ENCODE measurements at places on chromosomes 16 and 17.
A peak's percentile ranks its signal among the peaks of the same experiment; 100 is the strongest.

- DNase-seq, result no peak
Measured at GRCh38 chr17:19621697-19622096, 26.9 kb upstream of the ALDH3A2 start.

GRCh38 chr17:56184650-56185049, 31.4 kb downstream of the ANKFN1 start:
- no peak for DNase-seq

DNA sequence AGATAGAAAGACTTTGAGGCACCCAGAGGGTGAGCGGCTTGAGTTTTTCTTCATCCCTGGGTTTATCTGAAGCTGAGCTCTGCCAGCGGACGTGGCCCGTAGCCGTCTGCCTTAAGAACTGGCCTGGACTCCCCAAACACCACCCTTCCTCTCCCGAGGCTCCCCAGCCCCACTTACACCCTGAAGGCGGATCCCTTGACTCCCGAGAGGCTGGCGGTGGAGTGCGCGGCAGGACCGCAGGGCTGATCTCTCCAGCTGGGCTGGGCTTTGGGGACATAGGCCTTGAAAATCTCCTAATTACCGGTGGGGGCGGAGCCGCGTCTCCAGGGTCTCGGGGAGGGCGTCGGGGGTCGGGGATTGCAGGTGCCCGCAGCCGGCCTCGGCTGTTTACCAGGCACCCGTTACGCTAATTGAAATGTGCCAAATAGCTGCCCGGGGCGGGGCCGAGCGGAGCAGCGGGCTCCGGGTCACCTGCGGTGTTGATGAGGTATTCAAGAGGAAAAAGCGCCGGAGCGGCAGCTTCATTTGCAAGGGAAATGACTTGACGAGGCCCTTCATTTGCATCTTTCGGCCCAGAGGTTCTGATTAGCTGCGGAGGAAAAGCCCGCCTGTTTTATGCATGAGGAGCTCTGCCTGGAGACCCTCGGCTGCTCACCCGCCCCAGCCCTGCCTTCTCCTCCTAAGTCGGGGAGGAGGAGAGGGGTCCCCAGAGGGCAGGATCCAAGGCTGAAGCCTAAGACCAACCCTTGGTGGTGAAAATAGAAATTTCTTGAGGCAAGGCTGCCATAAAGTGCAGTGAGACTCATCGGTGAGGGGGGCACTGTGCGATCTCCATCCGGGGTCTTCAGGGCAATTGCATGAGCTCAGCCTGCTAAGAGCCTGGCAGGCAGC, 100.7 kb downstream of the MGAT5B start:
- no peak for DNase-seq

DNA sequence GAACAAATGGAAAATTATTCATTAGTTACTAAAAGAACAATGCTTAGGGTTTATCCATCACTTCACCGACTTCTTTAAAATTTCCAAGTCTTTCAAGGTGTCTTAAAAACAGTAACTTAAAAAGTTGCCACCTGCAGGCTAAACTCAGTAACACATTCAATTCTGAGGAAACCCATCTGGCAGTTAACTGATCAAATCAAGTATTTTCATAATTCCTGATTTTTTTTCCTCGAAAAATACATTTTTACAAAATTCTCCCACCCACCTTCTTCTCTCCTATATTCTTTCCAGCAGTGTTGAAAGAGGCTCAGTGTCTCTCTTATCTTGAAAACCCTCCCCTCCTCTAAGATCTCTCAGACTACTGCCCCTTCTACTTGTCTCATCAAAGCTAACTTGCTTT, 29.9 kb downstream of the PARN start:
- DNase-seq, result peak; percentile 32

- no peak for DNase-seq
Measured at GRCh38 chr16:78659668-78660217, 560.3 kb downstream of the WWOX start.

DNA sequence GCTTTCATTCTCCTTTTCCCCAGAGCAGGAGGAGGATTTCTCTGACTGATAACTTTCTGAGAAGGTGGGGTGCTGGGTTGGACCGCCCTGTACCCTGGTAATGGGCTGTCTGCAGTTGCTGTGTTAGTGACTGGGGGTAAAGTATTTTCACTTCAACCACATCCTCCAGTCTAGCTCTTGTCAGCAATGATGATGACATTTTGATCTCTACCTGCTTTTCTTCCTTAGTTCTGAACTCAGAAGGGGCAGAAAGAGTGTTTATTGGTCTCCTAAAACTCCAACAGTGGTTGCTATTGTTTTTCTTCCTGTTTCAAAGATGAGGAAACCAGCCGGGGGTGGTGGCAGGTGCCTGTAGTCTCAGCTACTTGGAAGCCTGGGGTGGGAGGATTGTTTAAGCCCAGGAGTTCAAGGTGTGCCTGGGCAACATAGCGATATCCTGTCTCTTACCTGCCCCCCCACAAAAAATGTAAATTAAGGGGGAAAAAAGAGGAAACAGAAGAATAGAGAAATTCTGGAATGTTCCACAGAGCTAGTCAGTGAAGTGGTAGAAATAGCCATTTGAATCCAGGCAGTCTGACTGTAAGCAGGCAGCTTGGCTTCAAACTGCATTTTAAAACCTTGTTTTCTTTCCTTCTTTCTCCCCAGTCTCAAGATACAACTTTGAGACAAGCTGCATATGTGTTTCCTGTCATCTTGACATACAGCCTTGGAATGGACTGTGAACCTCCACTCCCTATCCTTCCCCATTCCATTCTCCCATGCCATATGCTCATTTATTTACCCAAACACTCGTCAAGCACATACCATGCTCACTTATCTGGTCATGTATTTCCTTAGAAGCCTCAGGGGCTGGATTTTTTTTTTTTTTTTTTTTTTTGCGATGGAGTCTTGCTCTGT, 3.3 kb upstream of the N4BP1 start:
- peak; percentile 43 for DNase-seq

GRCh38 chr16:3021449-3022207, 1.5 kb downstream of the TNFRSF12A start:
- DNase-seq, result peak; percentile 88

DNA sequence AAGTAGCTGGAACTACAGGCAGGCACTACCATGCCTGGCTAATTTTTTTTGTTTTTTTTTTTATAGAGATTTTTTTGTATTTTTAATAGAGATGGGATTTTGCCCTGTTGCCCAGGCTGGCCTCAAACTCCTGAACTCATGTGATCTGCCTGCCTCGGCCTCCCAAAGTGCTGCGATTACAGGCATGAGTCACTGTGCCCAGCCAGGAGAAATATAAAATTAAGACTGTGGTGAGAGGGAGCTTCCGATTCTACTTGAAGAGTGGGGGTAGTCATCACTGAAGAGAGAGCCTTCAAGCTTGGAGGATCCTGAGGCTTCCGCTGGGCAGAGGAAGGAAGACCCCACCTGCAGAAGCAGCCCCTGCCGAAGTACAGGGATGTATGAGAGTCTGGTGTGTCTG, 34.4 kb upstream of the RGS9 start:
- DNase-seq, result no peak

Measured in AG08396 (cell line).